ENCODE measurements at places on chromosomes 2 and 18.

DNA sequence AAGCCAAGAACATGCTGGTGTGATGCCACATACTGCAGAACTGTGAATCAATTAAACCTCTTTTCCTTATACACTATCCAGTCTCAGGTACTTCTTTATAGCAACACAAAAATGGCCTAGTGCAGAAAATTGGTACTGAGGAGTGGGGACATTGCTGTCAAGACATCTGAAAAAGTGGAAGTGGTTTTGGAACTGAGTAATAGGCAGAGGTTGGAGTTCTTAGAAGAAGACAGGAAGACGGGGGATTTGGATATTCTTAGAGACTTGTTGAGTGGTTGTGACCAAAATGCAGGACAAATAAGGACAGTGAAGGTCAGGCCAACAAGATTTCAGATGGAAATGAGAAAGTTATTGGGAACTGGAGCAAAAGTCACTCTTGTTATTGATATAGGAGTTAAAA is 31.3 kb upstream of the CDH2 start:
- no peak for DNase-seq

DNA sequence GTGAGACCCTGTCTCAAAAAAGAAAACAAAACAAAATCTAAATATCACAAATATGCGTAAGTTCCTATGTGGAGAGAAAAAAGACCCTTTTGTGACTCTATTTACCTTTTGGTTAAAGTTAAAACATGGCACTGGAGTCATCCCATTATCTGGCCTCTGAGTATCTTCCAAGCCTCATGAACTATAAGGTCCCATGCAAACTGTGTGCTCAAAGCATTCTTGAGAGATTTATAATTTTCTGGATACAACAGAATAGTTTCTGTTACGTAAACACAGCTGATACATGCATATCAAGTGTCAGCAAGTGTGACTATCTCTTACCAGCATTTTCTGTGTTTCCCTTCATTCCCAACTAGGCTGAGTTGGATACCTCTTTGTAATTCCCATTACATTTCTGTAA is 8.8 kb upstream of the NOSTRIN start:
- DNase-seq: no peak

GRCh38 chr2:130949954-130950353 is 113.2 kb downstream of the ARHGEF4 start:
- DNase-seq: no peak

GRCh38 chr2:69742322-69742952 is 503 bp downstream of the ANXA4 start:
- DNase-seq: no peak

DNA sequence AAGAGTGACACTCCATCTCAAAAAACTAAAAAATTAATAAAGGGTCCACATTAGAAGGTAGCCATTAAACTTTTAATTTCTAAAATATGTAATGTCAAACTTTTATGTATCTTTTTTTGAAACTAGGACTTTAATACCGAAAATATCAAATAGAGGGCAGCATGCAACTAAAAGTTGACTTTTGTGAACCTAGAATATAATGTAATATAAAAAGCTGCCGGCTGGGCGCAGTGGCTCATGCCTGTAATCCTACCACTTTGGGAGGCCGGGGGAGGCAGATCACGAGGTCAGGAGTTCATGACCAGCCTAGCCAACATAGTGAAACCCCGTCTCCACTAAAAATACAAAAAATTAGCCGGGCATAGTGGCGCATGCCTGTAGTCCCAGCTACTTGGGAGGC is 62.8 kb downstream of the INO80D start:
- no peak for DNase-seq

DNA sequence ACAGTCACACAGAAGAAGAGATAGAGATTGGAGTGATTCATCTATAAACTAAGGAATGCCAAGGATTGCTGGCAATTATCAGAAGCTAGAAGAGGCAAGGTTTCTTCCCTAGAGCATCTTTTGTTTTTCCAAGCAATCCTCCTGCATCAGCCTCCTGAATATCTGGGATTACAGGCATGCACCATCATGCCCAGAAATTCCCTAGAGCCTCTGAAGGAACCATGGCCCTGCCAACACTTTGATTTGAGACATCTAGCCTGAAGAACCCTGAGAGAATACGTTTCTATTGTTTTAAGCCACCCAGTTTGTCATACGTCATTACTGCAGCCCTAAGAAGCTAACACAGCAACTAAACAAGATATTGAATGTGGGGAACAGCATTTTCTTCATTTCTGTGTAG is 525.0 kb downstream of the ERBB4 start:
- no peak for DNase-seq

GRCh38 chr2:188024811-188025210 is 266.9 kb upstream of the GULP1 start:
- DNase-seq: no peak

GRCh38 chr2:187978356-187978755 is 313.3 kb upstream of the GULP1 start:
- no peak for DNase-seq

DNA sequence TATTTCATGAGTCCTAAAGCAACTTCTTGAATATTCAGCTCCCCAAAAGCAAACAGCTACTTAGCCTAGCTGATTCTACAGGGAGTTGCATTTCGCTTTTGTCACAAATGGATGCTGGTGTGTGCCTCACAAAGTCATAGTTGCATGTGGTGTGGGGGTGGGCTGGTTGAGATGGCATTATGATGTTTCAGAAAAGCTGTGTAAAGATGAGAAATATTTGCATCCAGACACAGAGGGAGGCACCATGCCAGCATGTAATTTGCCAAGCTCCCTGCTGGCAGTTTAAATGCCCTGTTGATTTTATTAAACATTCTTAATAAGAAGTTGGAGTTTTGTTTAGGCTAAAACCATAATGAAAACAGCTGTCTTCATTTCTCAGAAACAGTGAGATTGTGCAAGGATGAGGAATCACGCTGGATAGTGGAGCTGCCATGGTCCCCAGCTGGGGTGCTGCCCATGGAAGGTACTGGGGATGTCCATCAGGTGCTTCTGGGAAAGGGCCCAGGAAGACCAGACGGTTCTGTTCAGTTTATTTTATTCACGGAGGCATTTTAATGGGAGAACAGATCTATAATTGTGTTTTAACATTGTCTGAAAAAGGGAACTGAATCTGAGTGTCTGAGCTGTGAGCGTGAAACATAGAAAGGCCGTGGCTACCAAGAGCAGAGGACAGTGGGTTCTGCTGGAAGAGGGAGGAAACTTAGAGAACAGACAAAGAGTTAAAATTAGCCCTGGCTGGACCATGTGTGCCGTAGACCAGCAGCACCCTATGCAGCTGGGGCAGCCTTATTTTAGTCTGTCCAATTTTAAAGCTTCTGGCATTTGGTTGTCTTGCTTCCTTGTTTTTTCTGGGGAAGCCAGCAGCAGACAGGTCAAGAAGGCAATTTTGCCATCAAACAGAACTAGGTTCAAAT is 177.1 kb downstream of the FAM210A start:
- no peak for DNase-seq

- no peak for DNase-seq
These were observed 122.6 kb downstream of the WDPCP start for GRCh38 chr2:63465633-63466032.

DNA sequence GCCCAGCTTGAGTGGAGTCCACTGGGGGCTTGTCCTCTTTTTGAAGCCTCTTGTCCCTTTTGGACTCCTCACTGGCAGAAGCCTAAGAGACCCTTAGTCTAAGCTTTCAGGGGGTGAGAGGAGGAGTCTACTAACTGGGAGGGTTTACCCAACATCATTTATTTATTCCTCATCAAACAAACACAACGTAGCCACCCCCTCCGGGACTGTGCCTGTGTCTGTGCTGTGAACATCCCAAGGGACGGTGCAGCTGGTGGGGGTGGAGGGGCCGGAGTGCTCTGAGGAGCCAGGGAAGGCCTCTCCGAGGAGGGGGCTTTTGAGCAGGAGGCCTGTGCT is 42.7 kb upstream of the TAF1B start:
- no peak for DNase-seq

DNA sequence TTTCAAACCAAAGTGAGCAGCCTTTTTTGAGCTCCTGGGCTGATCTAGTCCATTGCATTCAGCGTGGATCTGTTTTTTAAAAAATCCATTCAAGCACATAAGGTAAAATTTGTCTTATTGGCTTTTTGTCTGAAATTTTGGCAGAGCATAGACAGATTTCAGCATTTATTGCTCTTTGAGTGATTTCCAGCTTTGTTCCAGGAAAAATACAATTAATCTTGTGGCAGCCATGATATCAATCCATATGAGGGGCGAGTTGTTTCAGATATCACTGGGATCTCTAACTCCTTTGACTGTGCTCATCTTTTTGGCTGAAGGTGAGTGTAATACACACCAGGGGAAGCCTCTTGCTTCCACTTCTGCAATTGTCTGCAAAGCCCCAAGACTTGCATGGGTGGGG is 523.9 kb downstream of the SLC4A3 start:
- no peak for DNase-seq

- no peak for DNase-seq
These were observed 107.7 kb downstream of the INHBB start for GRCh38 chr2:120453635-120453998.

GRCh38 chr2:12661489-12661888 is 55.2 kb upstream of the TRIB2 start:
- no peak for DNase-seq

DNA sequence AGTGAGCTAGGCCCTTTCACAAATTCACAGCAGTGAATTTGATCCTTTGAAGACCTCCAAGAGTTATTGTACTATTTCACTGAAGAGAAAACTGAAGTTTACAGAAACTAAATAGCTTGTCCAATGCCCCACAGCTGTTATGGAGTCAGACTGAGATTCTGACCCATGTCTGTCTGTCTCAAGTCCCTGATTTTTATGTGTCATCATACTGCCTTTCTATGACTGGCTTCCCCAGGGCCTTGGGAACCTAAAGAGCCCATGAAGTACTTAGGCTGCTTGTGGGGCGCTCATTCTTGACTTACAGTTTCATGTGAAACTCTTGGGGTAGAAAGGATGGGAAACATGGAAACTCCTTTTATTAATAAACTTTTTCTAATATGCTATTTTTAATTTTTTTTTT is 107.7 kb downstream of the ATL2 start:
- DNase-seq: no peak

GRCh38 chr2:228853151-228853550 is 417.9 kb downstream of the PID1 start:
- DNase-seq: no peak

GRCh38 chr2:148300544-148300943 is 279.7 kb downstream of the MBD5 start:
- DNase-seq: no peak

GRCh38 chr2:75241696-75242095 is 42.4 kb upstream of the TACR1 start:
- DNase-seq: no peak

DNA sequence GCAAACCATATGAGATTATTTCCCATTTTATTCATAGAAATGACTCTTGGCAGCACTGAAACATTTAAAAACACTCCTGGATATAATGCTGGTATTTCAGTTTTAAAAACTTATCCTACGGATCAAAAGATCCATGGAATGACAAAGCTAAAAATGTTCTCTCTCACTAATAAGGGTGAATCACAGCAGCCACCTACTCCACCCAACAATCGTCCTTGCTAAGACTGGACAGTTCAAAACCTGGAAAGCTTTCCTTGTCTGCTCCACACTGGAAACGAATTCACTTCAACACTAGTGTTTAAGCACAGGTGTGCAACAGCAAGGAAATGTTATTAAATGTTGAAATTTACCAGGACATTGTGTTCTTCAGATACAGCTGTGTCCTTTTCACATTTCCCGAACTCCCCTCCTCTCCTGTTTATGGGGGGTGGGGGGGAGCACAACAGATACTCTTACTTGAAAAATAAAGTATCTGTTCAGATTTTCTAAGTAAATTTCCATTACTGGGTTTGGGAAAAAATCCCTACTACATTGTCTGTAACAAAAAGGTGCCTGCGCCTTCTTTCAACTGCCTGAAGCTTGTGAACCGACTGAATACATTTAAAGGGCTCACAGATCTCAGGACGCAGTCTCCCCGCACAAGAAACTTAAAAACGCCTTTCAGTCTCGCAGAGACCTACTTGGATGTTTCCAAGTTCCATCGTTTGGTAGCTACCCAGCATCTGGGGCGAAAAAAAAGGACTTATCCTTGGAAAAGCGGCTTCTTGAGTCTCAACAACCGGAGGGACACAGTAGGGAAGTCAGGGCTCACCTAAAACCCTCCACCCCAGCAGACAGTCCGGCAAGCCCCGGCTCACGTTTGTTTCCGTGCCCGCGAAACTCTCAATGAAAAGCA is 1.3 kb downstream of the YWHAQ start:
- DNase-seq: no peak

Data from activated CD4-positive, alpha-beta T cell treated with anti-CD3 and anti-CD28 coated beads, Interleukin-2, amount 50 U/mL, for 48 hours (primary cell).